Mucosa of descending colon (tissue), 3 donors: ENCODE measurements at places on chromosomes 6 and 20. TPM values are rescaled to one million over a fixed set of nuclear protein-coding genes. Genes with fewer than 3 reads are reported as not detected.

Gene LRRC73
- total RNA-seq = 0.46 TPM

Gene HAO1
- total RNA-seq = not detected

Gene LGSN
- 0.09 TPM for total RNA-seq

Gene PRR18
- total RNA-seq = not detected

DNA sequence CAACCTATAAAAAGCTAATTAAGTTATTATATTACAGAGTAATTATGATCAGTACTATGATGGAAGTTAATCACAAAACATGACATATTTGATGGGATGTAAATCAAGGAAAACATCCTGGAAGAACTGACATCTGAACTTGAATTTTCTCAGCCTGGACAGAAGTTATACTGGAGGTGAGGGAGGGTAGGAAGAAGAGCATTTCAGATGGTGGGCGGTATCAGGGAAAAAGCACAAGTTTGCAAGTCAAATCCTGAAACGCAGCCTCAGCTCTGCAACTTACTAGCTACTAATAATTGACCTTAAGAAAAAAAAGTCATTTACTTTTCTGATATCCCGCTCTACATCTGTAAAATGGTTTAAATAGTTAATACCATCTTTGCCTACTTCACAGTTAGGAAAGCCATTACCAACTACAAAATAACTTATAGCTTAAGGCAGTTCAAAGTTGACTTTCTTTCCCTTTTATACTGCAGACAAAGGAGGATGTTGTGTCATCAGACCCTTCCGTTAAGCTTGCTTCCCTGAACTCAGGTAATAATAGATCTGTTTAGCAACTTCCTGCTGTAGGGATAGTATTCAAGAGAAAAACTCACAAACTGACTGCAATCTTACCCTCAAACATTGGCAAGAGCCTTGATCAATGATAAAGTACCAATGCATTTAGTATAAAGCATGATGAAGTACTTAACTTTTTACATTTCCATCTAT, 21.0 kb downstream of the NOL7 start:
- DNase-seq = no peak
